A549 treated with DMSO at 1 μM for 4 hours (cell line): ENCODE measurements at places on chromosomes 6 and 20. TPM values are rescaled to one million over a fixed set of nuclear protein-coding genes. Genes with fewer than 3 reads are reported as not detected.

The KIAA1755 gene
- 0.12 to 0.29 TPM (median 0.15 TPM) in 5 replicates for total RNA-seq

The NRSN1 gene
- not detected in 5 replicates for total RNA-seq

The FAM184A gene
- 0.07 TPM in 1 of 5 replicates, not detected in the others for total RNA-seq

The LY6G6C gene
- total RNA-seq: 0.12 to 0.20 TPM in 2 of 5 replicates, not detected in the others

The CTAGE9 gene
- not detected in 5 replicates for total RNA-seq

The TMEM244 gene
- total RNA-seq: not detected in 5 replicates

The PPARD gene
- total RNA-seq: 5.0 to 7.0 TPM (median 5.9 TPM) in 5 replicates

The PLCG1 gene
- 34.5 to 40.9 TPM (median 36.0 TPM) in 5 replicates for total RNA-seq

The ZNF165 gene
- total RNA-seq: 0.93 to 1.2 TPM (median 1.0 TPM) in 5 replicates

The TCF15 gene
- not detected in 5 replicates for total RNA-seq

The COL9A3 gene
- total RNA-seq: 0.30 to 0.65 TPM (median 0.36 TPM) in 5 replicates

The BICRAL gene
- 2.8 to 4.1 TPM (median 3.8 TPM) in 5 replicates for total RNA-seq

The COL21A1 gene
- 0.56 to 1.4 TPM (median 0.68 TPM) in 5 replicates for total RNA-seq

The MED23 gene
- 6.5 to 8.9 TPM (median 7.8 TPM) in 5 replicates for total RNA-seq

The FRK gene
- 1.5 to 2.1 TPM (median 1.8 TPM) in 5 replicates for total RNA-seq

The PTK7 gene
- total RNA-seq: 4.3 to 5.8 TPM (median 4.9 TPM) in 5 replicates

The ASIP gene
- not detected in 5 replicates for total RNA-seq

The ANKRD60 gene
- not detected in 5 replicates for total RNA-seq

The ZNF391 gene
- total RNA-seq: 0.20 to 0.47 TPM (median 0.26 TPM) in 5 replicates

The COL11A2 gene
- total RNA-seq: 0.72 to 1.3 TPM (median 0.89 TPM) in 5 replicates

The LY6G5B gene
- total RNA-seq: 3.6 to 5.8 TPM (median 5.1 TPM) in 5 replicates

The TMEM74B gene
- 3.6 to 4.7 TPM (median 3.9 TPM) in 5 replicates for total RNA-seq

The C20orf144 gene
- 0.05 to 0.15 TPM (median 0.10 TPM) in 3 of 5 replicates, not detected in the others for total RNA-seq

The TRIM40 gene
- total RNA-seq: not detected in 5 replicates

The ZBP1 gene
- 0.06 to 0.07 TPM in 2 of 5 replicates, not detected in the others for total RNA-seq

The TRAPPC3L gene
- not detected in 5 replicates for total RNA-seq

The KCNG1 gene
- 15.5 to 27.0 TPM (median 18.8 TPM) in 5 replicates for total RNA-seq

The PLEKHG1 gene
- total RNA-seq: 0.33 to 0.90 TPM (median 0.50 TPM) in 5 replicates

The MAP7 gene
- 29.3 to 44.5 TPM (median 38.0 TPM) in 5 replicates for total RNA-seq

The CCR6 gene
- 0.03 to 0.09 TPM in 2 of 5 replicates, not detected in the others for total RNA-seq

The IP6K3 gene
- 0.06 to 0.15 TPM (median 0.09 TPM) in 5 replicates for total RNA-seq

The RWDD1 gene
- total RNA-seq: 23.1 to 41.4 TPM (median 37.2 TPM) in 5 replicates

The GABRR1 gene
- not detected in 5 replicates for total RNA-seq

The NINL gene
- total RNA-seq: 11.7 to 14.6 TPM (median 11.9 TPM) in 5 replicates

The ELOVL4 gene
- 1.3 to 2.1 TPM (median 1.8 TPM) in 5 replicates for total RNA-seq

The TCP1 gene
- total RNA-seq: 196 to 256 TPM (median 236 TPM) in 5 replicates

The SS18L1 gene
- total RNA-seq: 8.1 to 10.6 TPM (median 9.4 TPM) in 5 replicates

The PXDC1 gene
- 14.1 to 19.4 TPM (median 16.5 TPM) in 5 replicates for total RNA-seq

The MOXD1 gene
- total RNA-seq: 1.5 to 2.4 TPM (median 2.0 TPM) in 5 replicates

The SMPDL3A gene
- total RNA-seq: 1.8 to 3.4 TPM (median 2.6 TPM) in 5 replicates

The NOTCH4 gene
- 0.47 to 0.78 TPM (median 0.69 TPM) in 5 replicates for total RNA-seq

The PGC gene
- not detected in 5 replicates for total RNA-seq

The ETV7 gene
- 0.13 to 0.17 TPM (median 0.15 TPM) in 4 of 5 replicates, not detected in the other for total RNA-seq

The PROKR2 gene
- not detected in 5 replicates for total RNA-seq

The GPSM3 gene
- total RNA-seq: 0.24 to 0.55 TPM (median 0.34 TPM) in 5 replicates

The OOEP gene
- not detected in 5 replicates for total RNA-seq

The LZTS3 gene
- 2.3 to 2.7 TPM (median 2.6 TPM) in 5 replicates for total RNA-seq

The MYO6 gene
- 7.1 to 10.7 TPM (median 7.9 TPM) in 5 replicates for total RNA-seq
